GF-D8 (cell line): ENCODE measurements at places on chromosomes 3 and 15.

- DNase-seq, result no peak
These were observed 19.2 kb downstream of the SNX33 start for GRCh38 chr15:75666823-75667501.

DNA sequence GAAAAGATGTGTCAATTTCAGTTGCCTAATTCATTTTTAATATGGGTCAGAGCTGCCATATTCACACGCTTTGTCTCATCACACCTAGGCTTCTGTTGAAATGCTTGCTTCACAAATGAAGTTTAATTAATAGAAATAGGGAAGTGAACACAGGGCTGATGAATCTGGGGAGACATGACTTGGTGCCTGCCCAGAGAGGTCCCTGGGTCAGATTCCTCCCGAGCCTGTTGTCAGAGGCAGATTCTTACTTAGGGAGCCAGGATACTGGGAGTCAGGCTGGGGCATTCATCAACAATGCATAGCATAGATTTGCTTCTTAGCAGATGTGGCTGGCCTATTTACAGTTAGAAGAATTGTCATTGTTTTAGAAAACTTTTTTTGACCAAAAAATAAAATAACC, 90.6 kb downstream of the CACNA1D start:
- DNase-seq, result no peak

DNA sequence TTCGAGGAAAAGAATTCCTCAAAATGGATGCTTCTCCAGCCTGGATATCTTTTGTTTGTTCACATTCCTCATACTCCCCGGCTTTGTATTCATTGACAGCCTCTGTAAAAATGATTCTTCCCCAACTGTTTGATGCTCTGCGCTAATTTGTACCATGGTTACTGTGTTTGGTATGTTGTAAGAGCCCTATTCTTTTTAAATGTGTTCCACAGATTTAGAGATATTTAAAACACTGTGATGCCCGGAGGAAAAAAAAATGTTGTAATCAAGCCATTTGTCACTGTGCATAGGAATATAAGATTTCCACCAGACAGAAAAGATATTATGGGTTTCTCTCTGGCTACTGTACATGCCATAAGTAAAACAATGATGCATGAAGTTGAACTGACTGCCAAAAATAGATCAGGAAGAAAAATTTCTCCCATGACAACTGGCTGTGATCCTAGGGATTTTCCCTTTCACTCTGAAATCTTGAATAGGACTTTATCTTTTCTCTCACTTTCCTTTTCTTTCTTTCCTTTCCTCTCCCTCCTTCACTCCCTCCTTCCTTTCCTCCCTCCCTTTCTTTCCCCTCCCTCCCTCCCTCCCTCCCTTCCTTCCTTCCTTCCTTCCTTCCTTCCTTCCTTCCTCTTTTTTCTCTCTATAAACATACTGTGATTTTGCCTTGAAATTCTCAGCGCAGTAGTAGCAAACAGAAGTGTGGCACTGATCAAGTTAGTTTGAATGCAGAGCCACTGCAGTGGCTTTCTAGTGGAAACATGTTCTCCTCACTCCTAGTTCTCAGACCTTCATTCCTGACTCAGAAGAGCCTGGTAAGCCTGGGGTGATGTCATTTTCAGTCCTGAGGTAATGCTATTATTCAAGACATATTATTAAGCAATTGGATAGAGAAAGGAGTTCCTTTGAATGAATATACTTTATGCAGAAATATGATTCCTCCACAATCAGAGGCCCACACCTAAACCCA, 254.9 kb upstream of the TBL1XR1 start:
- DNase-seq, result no peak

- DNase-seq, result no peak
These were observed 32.8 kb downstream of the ZBTB38 start for GRCh38 chr3:141401095-141401494.

GRCh38 chr3:140708815-140709214, 31.0 kb downstream of the TRIM42 start:
- no peak for DNase-seq

- peak; percentile 54 for DNase-seq
These were observed 21.4 kb downstream of the IRAK2 start for GRCh38 chr3:10185804-10186762.

- DNase-seq, result no peak
These were observed 275.8 kb downstream of the SATB1 start for GRCh38 chr3:18149386-18149785.

GRCh38 chr3:175726228-175726627, 867.1 kb downstream of the NAALADL2 start:
- DNase-seq, result no peak

GRCh38 chr3:50212502-50212901, 7.4 kb downstream of the SLC38A3 start:
- no peak for DNase-seq

GRCh38 chr3:193620650-193621049, 27.6 kb downstream of the OPA1 start:
- no peak for DNase-seq

DNA sequence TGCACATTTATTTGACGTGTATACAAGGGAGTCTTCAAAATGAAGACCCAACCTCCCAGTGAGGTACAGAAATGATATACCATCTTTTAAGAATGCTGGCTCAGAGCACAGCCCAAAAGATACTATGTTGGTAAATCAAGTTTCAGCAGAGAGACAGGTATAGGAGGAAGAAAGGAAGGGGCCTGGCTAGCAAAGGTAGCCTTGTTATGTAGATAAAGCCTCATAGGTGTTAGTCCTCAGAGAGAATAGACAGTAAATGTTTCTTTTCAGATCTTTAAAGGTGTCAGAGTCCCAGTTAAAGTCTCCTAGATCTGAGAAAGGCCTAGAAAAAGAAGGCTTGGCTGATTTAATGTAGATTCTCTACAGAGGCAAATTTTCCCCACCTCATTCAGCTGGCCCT, 213.8 kb downstream of the SI start:
- no peak for DNase-seq

GRCh38 chr15:99467853-99468464, 97.8 kb upstream of the MEF2A start:
- no peak for DNase-seq

DNA sequence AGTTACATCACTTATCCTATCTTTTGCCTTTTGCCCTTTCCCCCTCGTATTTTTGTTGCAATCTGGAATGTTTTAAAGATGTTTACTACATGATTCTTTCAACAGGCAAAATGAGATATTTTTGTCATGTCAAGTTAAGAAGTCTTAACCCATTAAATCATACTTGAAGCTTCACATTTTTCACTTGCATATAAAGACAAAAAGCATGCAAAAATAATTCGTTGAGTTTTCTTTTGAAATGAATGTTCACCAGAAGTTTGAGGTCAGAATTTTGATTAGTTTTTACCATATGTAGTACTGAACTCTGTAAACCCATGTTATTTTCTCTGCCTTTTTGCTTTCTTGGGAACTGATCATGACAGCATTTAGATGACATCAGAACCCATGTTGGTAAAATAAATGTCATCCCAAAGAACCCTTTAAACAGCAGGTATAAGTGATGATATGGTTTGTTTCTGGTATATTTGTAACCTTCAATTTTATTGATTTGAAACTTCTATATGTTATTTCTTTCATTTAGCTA, 188.5 kb downstream of the GHSR start:
- DNase-seq, result no peak

DNA sequence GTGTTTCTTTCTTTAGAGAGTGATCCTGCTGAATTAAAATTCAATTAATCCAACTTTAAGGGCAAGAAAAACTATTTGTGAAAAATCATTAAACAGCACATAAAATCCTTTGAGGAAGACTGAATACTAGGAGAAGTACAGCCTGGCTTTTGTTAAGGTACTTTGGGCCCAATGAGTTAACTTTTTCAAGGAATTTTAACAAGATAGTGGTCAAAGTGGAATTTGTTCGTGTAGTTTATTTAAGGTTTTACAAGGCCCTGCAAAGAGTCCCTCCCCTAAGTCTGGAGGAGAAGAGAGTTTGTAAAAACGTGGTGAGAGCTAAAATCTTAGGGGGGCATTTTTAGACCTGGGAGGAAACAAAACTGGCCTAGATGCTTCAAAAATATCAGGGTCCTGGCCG, 26.0 kb upstream of the TRIM71 start:
- no peak for DNase-seq

GRCh38 chr3:112514527-112515128, 15.4 kb upstream of the BTLA start:
- DNase-seq, result no peak

- DNase-seq, result no peak
These were observed 63.6 kb downstream of the OSBPL10 start for GRCh38 chr3:31917303-31918005.

DNA sequence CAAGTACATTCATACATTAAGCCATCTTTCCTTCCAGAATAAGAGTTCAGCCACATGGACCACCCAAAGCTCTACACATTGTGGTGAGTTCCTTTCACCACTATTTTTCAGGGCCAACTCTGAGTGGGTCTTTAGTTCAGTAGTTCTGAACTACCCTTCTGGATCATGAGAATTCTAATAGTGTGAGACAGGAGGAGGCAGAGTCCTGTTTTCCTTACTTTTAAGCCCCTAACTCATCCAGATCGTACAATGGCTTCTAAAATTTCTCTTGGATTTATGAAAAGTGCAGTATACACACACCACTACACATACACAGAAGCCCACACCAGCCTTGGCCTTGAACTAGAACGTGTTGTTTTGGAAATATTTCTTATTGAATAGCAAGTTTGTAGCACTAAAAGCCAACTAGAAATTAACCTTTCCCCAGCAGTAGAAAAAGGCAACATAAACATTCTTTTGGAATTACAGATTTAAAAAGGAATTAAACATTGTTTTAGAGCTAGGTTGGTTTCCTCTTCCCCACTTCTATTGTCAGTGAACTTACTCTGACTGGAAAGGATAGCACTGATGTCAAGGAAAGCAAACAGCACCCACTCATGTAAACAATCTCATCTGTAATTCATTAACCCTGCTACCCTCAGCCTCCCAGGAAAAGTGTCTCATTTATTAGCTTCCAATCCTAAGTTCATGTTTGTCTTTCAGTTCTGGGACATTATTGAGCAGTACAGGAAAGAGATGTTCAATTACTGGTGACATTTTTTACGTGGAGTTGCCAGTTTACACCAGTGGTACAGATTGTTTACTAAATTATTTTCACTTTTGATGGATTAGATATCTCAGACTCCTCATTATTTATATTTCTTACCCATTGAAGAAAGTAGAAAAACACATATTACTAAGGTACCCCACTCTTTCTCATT, 95.7 kb upstream of the AGTR1 start:
- DNase-seq, result no peak

DNA sequence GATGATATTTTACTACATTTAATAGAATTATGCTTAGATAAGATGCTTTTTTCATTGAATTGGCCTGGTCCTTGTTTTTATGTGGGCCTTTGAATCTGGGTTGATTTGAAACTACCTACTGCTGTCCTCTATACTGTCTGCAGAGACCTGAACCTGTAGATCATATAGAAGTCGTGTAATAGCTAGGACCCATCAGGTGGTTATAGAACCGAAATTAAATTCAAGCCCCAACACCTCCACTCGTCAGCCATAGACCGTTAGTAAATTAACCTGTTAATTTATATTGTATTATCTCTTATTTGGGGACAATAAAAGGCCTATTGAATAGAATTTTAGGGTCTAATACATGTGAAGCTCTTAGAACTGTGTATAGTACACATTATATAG, 108.4 kb downstream of the MBNL1 start:
- no peak for DNase-seq

GRCh38 chr15:77436822-77437221, 16.1 kb downstream of the HMG20A start:
- DNase-seq, result no peak

DNA sequence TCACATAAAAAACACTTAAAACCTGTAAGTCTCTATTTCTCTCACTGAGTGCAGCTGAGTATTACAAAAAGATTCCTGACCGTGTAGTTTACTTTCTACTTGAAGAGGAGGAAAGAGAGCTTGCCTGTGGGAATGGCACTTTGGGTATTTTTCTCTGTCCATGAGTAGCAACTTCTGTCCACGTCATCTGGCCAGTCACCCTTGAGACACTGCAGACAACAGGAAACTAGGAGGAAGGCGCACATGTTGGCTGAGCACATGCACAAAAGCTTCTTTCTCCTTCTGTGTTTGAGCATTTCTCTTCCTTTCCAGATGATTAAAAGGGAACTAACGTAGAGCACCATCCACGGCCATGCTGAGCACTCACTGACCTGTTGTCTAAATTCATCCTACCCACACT, 19.7 kb downstream of the STARD5 start:
- no peak for DNase-seq

DNA sequence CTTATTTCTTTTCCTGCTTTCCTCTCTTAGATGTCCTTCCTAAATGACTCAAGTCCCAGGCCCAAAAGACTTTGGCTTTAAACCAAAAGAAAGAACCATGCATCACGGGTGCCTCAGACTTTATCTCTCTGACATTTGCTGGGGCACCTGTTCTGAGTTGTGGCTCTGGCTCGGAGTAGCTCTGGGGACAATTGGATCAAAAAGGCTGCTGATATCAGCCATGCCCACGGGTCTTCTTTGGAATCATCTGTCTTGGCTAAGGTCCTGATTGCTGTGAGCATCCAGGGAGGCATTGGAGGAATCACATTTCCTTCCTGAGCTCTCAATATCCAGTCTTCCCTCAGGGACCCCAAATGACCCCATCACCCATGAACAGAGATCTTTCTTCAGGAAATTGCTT, 59.9 kb downstream of the CLSTN2 start:
- DNase-seq, result no peak

DNA sequence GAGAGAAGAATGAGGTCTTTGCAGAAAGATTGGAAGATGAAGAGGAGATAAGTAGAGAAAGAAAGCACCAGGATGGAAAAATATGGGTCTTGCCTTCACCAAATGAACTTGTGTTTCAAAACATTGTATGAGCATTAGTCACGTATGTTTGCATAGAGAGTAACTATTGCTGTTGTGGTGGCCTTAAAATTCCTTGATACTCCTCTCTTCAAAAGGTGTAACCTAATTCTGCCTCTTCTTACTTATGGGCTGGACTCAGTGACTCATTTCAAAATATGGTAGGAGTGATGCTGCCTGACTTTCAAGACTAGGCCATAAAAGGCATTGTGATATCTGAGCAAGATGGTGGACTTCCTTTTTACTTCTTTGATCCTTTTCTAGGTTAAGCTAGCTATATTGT, 228.7 kb upstream of the ZNF385D start:
- no peak for DNase-seq

GRCh38 chr3:163832547-163832946, 1245.7 kb downstream of the SI start:
- DNase-seq, result no peak

- no peak for DNase-seq
These were observed 6.1 kb downstream of the RNU5B-1 start for GRCh38 chr15:65310431-65311137.

DNA sequence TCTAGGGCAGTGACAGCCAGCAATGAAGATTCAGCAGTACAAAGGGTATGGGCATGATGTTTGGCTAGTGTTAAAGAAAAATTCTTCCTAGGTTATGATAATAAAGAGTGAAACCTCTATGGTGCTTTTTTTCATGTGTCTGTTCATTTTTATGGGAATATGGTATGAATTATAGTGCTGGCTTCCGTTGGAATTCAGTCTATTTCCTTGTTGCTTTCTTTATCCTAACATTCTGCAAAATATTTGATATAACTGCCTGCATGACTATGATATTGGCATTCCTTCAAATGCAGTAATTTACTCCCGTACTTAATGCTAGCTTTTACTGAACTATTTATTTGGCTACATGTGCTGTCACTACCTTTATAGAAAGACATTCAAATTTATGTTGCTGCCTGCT, 57.6 kb upstream of the ATP11B start:
- no peak for DNase-seq

GRCh38 chr15:38846346-38846745, 281.7 kb upstream of the RASGRP1 start:
- no peak for DNase-seq

- no peak for DNase-seq
These were observed 9.4 kb upstream of the STRIT1 start for GRCh38 chr3:155302891-155303290.

GRCh38 chr15:31207246-31207645, 105.7 kb upstream of the TRPM1 start:
- no peak for DNase-seq
